Gastroesophageal sphincter (tissue), 4 donors: ENCODE measurements at places on chromosomes 3 and 15. TPM values are rescaled to one million over a fixed set of nuclear protein-coding genes. Genes with fewer than 3 reads are reported as not detected.

ZNF501 gene
- 16.3 TPM for total RNA-seq

DNA sequence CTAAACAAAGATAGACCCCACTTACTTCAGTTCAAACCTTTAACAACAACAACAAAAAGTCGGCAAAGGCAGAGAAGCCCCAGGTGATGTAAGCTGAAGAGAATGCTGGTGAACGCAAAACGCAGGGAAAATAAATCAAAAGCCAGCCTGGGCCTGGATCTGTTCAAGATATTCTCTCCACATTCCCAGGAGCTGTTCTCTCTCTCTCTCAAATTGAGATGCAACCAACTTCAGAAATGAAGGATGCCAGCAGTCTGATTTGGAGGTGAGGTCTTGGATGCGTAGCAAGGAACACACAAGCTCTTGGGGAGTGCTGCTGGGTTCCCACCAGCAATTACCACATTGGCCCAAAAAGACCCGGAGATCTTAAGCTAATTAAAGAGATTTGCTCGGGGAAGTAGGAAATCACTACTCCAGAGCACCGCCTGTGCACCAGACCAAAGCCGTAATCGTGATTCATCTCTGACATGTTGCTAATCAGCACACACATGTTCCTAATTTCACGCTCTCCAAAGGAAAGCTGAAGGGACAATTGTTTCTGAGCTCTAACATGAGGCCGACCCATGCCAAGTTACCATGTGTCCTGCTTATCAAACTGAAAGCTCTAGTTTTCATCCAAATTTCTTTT is 37.1 kb downstream of the IL17RD start:
- peak; percentile 61 for ATAC-seq

GRCh38 chr3:57646723-57647122 is 46.2 kb downstream of the DENND6A start:
- peak; percentile 43 for ATAC-seq

DNA sequence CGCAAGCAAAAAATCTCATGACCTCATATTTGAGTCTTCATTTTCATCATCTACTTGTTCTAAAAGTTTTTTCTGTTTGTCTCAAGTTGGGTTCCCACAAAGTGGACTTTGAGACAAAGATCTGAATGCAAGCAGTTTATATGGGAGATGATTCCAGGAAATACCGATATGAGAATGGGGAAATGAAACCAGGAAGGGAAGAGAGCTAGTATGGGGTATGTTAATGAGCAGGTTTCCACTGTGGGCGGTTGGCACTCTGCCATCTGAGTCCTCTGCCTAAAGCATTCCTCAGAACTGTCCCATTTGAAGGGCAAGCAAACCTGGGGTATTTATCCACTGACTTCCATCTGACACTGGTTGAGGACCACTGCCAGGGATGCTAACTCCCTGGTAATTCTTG is 8.8 kb downstream of the ADPRH start:
- ATAC-seq, result no peak

DNA sequence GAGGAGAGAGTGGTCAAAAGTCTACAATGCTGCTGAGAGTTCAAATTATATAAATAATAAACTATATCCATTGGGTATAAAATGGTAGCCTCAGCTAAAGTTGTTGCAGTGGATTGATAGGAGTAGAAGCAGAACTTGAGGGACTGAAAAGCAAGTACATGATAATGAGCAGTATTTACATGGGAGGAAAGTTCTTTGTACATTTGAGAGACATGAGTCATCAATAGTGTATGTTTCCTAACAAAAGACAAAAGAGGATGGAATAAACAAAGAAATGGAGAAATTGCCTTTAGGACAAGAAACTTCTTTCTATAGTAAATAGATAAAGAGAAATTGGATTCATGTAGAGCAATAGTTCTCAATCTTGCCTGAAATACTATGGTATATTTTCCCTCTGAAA is 110.0 kb upstream of the PLSCR5 start:
- ATAC-seq, result no peak

DNA sequence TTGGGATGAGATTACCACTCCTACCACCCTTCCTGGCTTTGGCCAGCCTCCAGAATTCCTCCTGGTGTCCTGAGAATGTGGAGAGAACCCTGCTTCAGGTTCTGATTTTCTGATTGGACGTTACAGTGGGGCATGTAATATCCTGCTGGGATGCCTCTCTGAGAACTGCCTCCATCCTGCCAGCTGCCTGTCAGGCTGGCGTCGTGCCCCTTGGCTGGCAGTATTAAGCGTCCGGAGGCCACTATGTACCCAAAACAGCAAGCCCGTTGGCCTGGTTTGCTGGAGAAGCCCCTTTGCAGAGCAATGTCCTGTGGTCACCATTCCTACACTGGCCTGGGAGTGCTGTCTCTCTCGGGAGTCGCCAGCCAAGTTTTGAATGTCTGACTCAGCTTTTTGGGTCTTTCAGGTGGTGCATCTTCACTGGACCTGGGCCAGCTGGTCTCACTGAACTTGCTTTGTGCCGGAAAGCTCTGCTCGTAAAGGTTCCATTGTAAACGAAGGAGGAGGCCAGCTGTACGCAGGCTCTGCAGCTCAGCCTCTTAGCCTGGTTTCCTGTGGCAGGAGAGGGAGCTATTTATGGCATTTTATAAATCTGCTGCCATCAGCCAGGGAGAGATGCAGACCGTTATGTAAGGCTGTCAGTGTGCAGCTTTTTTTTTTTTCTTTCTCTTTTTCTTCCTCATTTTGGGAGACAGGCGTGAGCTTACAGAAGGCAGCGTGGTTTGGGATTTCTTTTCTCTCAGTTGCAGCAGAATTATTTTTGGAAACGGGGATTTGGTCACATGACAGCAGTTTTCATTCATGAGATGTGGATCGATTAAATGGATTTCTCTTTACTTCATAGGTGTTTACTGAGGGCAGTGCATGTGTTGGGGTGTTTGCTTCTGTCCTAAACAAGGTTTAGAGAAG is 19.0 kb upstream of the TRAK1 start:
- ATAC-seq, result peak; percentile 76

DNA sequence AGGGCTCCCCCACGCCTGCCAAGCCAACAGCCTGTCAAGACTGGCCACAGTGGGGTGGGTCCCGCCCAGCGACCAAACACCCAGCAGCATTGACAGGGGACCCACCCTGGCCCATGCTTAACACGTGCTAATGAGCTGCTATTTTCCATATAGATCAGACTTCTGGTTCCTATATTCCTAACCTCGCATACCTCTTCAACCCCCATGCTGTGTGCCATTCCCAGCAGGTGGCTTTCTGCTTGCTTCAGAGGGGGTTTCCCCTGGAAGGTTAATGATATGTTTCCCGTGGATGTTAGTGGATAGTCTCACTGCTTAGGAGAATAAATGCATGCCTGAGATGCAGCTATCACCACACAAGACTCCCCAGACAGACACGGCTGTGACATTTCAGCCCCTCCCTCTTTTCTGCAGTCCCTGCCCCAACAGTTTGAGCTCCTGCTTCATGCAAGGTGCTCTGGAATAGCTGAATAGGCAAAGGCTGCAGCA is 37.9 kb upstream of the MGLL start:
- ATAC-seq, result no peak

GRCh38 chr3:10322352-10322710 is 1.4 kb upstream of the SEC13 start:
- no peak for ATAC-seq

DNA sequence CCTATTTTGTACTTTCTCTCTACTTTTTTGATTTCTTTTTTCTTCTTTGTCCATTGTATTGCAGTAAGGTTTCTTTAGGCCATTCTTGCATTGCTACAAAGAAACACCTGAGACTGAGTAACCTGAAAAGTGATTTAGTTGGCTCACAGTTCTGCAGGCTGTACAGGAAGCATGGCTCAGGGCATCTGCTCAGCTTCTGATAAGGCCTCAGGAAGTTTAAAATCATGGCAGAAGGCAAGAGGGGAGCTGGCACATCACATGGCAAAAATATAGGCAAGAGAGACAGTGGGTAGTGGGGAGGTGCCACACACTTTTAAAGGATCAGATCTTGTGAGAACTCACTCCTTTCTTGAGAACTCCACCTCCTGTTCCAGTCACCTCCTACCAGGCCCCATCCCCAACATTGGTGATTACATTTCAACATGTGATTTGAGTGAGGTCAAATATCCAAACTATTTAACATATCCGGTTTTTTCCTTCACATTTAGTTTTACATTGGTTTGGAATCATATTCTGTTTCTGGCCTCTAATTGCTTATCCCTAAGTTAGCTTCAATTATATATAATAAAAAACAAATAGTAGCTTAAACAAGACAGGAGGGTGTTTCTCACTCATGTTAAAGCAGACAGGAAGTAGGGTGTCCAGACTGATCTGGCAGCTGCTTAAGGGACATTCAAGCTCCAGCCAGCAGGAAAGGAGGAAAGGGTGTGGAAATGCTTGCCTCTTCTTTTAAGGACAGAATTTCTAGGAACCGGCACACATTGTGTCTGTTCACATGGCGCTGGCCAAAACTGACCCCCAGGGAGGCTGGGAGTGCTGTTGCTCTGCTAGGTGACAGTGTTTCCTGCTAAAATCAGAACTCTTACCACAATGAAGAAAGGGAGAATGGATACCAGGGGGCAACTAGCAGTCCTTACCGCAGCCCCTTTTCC is 28.8 kb upstream of the SKOR1 start:
- no peak for ATAC-seq

BCL2A1 gene
- total RNA-seq, result 0.62 TPM

DNA sequence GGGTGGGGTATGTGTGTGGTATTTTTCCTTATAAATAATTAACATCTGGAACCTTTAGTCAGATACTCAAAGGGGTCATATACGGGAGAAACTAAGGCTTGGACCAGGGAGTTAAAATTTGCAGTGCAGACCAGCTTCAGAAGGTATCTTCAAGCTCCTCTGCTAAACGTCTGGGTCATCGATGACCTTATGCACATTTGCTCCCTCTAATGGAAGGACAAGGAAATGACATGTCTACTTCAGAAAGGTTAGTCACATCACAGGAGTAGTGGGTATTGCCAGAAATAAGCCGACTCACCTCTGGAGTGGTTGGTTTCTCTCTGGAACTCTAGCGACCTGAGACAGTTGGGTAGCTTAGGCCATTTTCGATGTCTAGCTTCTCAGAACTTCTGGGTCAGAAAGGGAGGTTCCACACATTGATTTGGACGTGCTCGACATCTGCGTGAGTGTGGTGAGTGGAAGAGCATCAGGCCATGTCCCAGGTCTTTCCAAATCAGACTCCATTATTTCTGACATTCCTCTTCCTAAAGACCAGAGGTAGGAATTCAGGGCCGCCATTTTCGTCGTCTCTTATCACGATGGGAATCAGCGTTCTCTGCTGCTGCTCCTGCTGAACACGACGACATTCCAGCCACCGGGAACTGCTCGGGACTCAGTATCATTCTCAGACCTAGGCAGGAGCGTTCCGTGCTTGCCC is 31.8 kb upstream of the RASA2 start:
- ATAC-seq, result peak; percentile 53

NRROS gene
- total RNA-seq, result 6.6 TPM

GRCh38 chr3:107988460-107989175 is 102.2 kb downstream of the CD47 start:
- ATAC-seq, result no peak

NUSAP1 gene
- 4.6 TPM for total RNA-seq

TNK2 gene
- 27.7 TPM for total RNA-seq

- no peak for ATAC-seq
Measured at GRCh38 chr3:47579875-47580274, 1.2 kb upstream of the CSPG5 start.

SPRED1 gene
- 30.0 TPM for total RNA-seq

GRCh38 chr3:125375950-125376679 is 990 bp upstream of the ZNF148 start:
- no peak for ATAC-seq

PLSCR5 gene
- total RNA-seq, result not detected

DNA sequence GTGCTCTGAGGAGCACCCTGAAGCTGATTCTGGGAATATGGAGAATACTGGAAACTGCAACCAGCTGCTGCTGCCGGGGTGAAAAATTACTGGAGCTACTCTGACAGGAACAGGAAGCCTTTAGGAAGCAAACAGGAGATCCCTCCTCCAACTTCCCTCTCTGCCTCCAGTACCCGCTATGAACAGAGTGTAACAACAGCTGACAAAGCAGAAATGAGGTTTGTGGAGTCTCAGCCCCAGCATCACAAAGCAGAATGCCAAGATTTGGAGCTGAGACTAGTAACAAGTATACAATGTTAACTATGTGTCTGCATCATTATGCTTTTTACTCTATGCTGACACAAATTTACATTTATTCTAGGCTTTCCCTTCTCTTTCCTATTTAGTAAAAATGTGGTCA is 22.7 kb upstream of the PIAS1 start:
- no peak for ATAC-seq

GRCh38 chr3:171176244-171176933 is 149.9 kb upstream of the SLC2A2 start:
- ATAC-seq, result no peak

SEMA3G gene
- total RNA-seq, result 33.9 TPM

GRCh38 chr15:62605282-62605681 is 437.3 kb upstream of the TPM1 start:
- no peak for ATAC-seq

TMEM212 gene
- total RNA-seq, result not detected

- no peak for ATAC-seq
Measured at GRCh38 chr3:66400411-66401156, 100.2 kb downstream of the LRIG1 start.

- no peak for ATAC-seq
Measured at GRCh38 chr3:87461036-87461435, 184.7 kb upstream of the POU1F1 start.

GRCh38 chr3:33936171-33936920 is 137.9 kb downstream of the PDCD6IP start:
- ATAC-seq, result no peak

DNA sequence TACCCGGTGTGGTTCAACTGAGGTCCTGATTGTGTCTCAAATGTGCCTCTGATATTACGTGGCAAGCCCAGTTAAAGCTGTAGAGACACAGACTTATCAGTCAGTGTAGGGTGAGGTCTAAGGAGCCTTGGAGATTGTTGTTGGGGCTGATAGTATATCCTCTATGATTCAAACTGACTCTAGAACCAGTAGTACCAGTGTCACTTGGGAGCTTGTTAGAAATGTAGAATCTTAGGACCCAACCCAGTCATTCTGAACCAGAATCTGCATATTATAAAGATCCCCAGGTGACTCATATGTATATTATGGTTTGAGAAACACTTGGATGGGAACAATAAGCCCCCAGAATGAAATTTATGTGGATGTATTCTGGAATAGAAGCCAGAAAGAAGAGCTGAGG is 83.5 kb downstream of the PIK3R4 start:
- ATAC-seq, result no peak

DNA sequence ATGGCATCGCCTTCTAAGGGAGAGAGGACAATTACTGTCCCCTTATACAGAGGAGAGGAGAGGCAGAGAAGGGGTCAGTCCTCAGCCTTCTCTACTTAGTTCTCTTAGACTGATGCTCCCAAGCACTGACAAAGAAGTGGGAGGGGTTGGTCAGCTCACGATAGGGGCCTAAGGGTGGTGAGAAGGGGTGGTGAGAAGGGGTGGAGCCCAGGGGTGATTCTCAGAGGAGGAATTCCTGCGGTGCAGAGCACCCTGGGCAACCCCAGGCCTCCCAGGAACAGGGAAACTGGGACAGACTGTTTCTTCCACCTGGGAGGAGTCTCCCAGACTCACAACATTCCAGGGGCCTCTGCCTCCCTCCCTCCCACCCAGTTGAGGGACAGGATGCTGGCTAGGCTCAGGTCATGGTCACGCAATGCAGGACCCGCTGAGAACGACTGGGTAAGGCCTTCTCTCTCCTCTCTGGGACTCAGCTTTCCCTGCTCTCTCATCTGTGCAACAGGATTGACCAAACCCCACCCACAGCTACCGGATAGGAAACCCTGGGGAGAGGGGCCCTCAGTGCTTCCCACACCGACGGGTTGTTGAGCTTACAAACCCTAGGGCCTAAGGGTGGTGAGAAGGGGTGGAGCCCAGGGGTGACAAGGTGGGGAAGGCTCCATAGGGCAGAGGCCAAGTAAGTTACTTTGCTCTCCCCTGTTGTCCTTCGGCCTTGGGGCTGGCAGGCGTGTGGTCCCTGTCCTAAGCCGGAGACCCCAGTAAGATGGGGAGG is 1.5 kb downstream of the TPRA1 start:
- no peak for ATAC-seq

STRIT1 gene
- total RNA-seq, result not detected
